Lower lobe of right lung (tissue), 2 donors: ENCODE measurements at places on chromosomes 13 and 19. TPM values are rescaled to one million over a fixed set of nuclear protein-coding genes. Genes with fewer than 3 reads are reported as not detected.

The IZUMO4 gene
- 7.4 TPM for total RNA-seq

- H3K27ac ChIP-seq: no peak overlapping the region
- H3K27me3 ChIP-seq: no peaks in the 10 kb centered on the region
- DNase-seq: no peak
- H3K4me1 ChIP-seq: peaks cover 9% of the 10 kb centered on the region
Observed at GRCh38 chr19:33809960-33810359, 13.3 kb downstream of the KCTD15 start.

DNA sequence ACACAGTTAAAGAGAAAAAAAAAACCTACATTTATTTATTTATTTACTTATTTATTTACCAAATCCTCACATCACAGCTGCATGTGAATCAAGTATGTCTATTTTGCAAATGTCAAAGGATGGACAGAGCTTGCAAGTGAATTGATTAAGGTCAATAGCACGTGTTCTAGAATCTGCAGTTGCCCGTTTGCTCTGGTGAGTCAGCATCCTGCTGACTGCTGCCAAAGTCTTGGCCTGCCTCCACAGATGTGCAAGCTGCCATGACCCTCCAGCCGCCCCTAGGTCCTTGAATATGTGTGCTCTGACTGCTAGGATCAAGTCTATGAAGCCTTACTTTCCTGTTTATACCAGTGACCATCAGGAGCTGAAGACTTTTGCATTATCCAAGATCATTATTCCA is 320.6 kb downstream of the GPC5 start:
- H3K27me3 ChIP-seq: no peaks in the 10 kb centered on the region
- H3K4me1 ChIP-seq: no peaks in the 10 kb centered on the region
- DNase-seq: no peak
- no peak overlapping the region for H3K4me3 ChIP-seq
- H3K27ac ChIP-seq: no peak overlapping the region
- no peaks in the 10 kb centered on the region for H3K36me3 ChIP-seq

GRCh38 chr13:70310396-70311119 is 202.3 kb upstream of the KLHL1 start:
- no peaks in the 10 kb centered on the region for H3K27me3 ChIP-seq
- H3K4me3 ChIP-seq: no peak overlapping the region
- H3K4me1 ChIP-seq: no peaks in the 10 kb centered on the region
- no peaks in the 10 kb centered on the region for H3K36me3 ChIP-seq
- H3K27ac ChIP-seq: no peak overlapping the region

- DNase-seq: no peak
- no peaks in the 10 kb centered on the region for H3K36me3 ChIP-seq
- H3K27ac ChIP-seq: no peak overlapping the region
Observed at GRCh38 chr13:65314008-65314407, 1916.1 kb downstream of the PCDH9 start.
